Prostate gland (tissue), 2 donors: ENCODE measurements at places on chromosomes 3 and 15. TPM values are rescaled to one million over a fixed set of nuclear protein-coding genes. Genes with fewer than 3 reads are reported as not detected.

- H3K27me3 ChIP-seq, result no peaks in the 10 kb centered on the region
- H3K4me3 ChIP-seq, result no peak overlapping the region
- H3K36me3 ChIP-seq, result no peaks in the 10 kb centered on the region
- no peak for DNase-seq
- H3K27ac ChIP-seq, result no peak overlapping the region
- no peaks in the 10 kb centered on the region for H3K4me1 ChIP-seq
Measured at GRCh38 chr3:112786002-112786590, 60.6 kb downstream of the CD200R1L start.

GRCh38 chr3:133894353-133895207, 1.1 kb downstream of the RAB6B start:
- no peaks in the 10 kb centered on the region for H3K36me3 ChIP-seq
- no peaks in the 10 kb centered on the region for H3K27me3 ChIP-seq
- H3K4me1 ChIP-seq, result peaks cover 5% of the 10 kb centered on the region
- DNase-seq, result no peak
- H3K4me3 ChIP-seq, result peak overlapping the region; percentile 57
- no peak overlapping the region for H3K27ac ChIP-seq

GRCh38 chr15:44173813-44174212, 21.3 kb downstream of the FRMD5 start:
- DNase-seq, result no peak
- H3K27me3 ChIP-seq, result no peaks in the 10 kb centered on the region
- no peaks in the 10 kb centered on the region for H3K36me3 ChIP-seq
- no peak overlapping the region for H3K27ac ChIP-seq
- H3K4me3 ChIP-seq, result no peak overlapping the region

- no peaks in the 10 kb centered on the region for H3K36me3 ChIP-seq
- H3K27ac ChIP-seq, result no peak overlapping the region
- no peaks in the 10 kb centered on the region for H3K27me3 ChIP-seq
- DNase-seq, result no peak
Measured at GRCh38 chr15:61422773-61423172, 193.7 kb upstream of the RORA start.

DNA sequence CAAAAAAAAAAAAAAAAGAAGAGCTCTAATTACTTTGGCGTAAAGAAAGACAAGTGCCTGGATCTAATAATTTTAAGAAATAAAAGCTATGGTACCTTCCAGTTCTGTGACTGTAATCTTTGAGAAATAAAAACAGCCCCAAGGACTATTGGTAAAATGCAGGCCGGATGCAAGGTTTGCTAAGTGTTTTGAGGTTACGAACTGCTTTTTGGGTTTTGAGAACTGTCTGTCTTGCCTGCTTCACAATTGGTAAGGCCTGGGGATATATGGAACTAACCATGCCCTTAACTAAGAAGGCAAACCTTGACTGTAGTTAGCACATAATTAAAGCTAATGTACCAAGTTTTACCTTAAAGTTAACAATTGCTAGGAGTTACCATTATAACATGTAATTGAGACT, 388.4 kb upstream of the CBLB start:
- no peaks in the 10 kb centered on the region for H3K4me1 ChIP-seq
- no peak overlapping the region for H3K4me3 ChIP-seq
- H3K27me3 ChIP-seq, result no peaks in the 10 kb centered on the region
- H3K36me3 ChIP-seq, result no peaks in the 10 kb centered on the region

DNA sequence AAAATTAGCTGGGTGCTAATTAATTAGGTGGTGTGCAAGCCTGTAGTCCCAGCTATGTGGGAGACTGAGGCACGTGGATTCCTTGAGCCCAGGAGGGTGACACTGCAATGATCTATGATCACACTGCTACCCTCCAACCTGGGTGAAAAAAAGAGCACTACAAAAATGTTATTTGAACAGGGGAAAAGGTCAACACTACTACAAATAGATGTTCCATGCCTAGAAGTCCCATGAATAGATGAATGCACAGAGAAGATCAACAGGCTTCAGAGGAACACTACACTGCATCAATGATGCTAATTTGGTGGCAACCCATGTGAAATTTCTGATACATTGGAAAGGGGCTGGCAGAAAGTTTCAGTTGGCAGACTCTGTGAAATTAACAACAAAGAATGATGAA, 105.4 kb upstream of the FHIT start:
- H3K4me1 ChIP-seq, result no peaks in the 10 kb centered on the region
- no peak overlapping the region for H3K4me3 ChIP-seq
- H3K36me3 ChIP-seq, result no peaks in the 10 kb centered on the region
- no peaks in the 10 kb centered on the region for H3K27me3 ChIP-seq
- DNase-seq, result no peak

GRCh38 chr15:87576486-87577176, 679.9 kb downstream of the NTRK3 start:
- DNase-seq, result no peak
- H3K4me1 ChIP-seq, result no peaks in the 10 kb centered on the region
- H3K27ac ChIP-seq, result no peak overlapping the region
- H3K27me3 ChIP-seq, result no peaks in the 10 kb centered on the region
- no peak overlapping the region for H3K4me3 ChIP-seq
- no peaks in the 10 kb centered on the region for H3K36me3 ChIP-seq

DNA sequence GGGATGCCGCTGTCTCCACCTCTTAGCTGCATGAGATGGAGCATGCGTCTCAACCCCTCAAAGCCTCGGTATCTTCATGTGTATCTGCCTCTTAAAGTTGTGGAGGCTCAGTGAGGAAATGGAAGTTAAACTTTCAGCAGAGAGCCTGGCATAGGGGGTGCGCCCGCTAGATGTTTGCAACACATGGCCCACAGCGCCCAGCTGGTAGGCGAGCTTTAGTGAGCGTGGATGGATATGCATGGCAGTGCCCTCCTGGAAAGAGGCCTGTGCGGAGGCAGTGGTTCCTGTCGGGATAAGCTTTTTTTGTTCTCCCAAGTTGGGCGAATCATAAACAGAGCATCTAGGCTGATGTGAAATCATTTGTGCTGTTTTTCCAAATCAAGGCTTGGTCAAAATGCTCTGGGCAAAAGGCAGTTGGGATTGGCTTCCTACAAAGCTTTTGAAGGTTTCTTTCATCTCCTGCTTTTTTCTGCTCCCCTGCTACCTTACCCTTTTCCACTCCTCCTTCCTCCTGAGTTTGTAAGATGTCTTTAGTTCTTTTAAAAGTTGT, 272.4 kb upstream of the TPM1 start:
- H3K4me1 ChIP-seq, result no peaks in the 10 kb centered on the region
- H3K27ac ChIP-seq, result no peak overlapping the region
- H3K36me3 ChIP-seq, result no peaks in the 10 kb centered on the region
- H3K27me3 ChIP-seq, result no peaks in the 10 kb centered on the region

GRCh38 chr3:162738784-162739183, 1242.2 kb downstream of the OTOL1 start:
- no peaks in the 10 kb centered on the region for H3K27me3 ChIP-seq
- H3K4me1 ChIP-seq, result no peaks in the 10 kb centered on the region
- no peak overlapping the region for H3K27ac ChIP-seq
- H3K36me3 ChIP-seq, result no peaks in the 10 kb centered on the region
- DNase-seq, result no peak

DNA sequence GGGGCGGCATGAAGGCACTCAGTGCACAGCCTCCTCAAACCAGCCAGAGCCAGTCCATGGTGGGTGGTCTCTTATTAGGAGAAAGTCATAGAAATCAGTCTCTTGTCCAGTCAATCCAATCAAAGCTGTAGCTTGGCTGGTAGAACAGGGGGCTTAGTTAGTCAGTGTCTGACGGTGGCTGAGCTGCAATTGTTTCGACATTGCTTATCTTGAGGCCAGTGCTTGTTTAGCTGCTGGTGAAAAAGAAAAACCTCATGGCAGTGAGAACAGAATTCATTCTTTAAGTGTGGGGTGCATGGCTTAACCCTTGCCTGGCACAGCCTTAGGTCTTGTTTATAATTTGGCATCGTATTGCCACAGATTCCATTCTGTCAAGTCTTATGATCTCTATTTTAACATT, 53.9 kb downstream of the FGD5 start:
- DNase-seq, result no peak
- no peak overlapping the region for H3K27ac ChIP-seq
- no peaks in the 10 kb centered on the region for H3K4me1 ChIP-seq
- H3K36me3 ChIP-seq, result no peaks in the 10 kb centered on the region
- no peaks in the 10 kb centered on the region for H3K27me3 ChIP-seq

GRCh38 chr3:132348531-132348930, 31.3 kb downstream of the ACP3 start:
- no peak overlapping the region for H3K4me3 ChIP-seq
- H3K27ac ChIP-seq, result peak overlapping the region; percentile 39
- H3K36me3 ChIP-seq, result peaks cover 12% of the 10 kb centered on the region
- no peak for DNase-seq
- H3K27me3 ChIP-seq, result no peaks in the 10 kb centered on the region

- H3K36me3 ChIP-seq, result no peaks in the 10 kb centered on the region
- peak; percentile 91 for DNase-seq
- no peak overlapping the region for H3K4me3 ChIP-seq
- H3K4me1 ChIP-seq, result peaks cover 10% of the 10 kb centered on the region
- no peaks in the 10 kb centered on the region for H3K27me3 ChIP-seq
Measured at GRCh38 chr15:91942720-91943394, 89.3 kb downstream of the SLCO3A1 start.

GRCh38 chr15:38438031-38438986, 15.6 kb upstream of the FAM98B start:
- no peaks in the 10 kb centered on the region for H3K4me1 ChIP-seq
- DNase-seq, result no peak
- no peak overlapping the region for H3K27ac ChIP-seq
- H3K27me3 ChIP-seq, result no peaks in the 10 kb centered on the region

GRCh38 chr15:41950127-41950483, 22.3 kb downstream of the EHD4 start:
- no peaks in the 10 kb centered on the region for H3K27me3 ChIP-seq
- DNase-seq, result no peak
- peaks cover 8% of the 10 kb centered on the region for H3K36me3 ChIP-seq

- H3K36me3 ChIP-seq, result no peaks in the 10 kb centered on the region
- DNase-seq, result peak; percentile 31
- H3K4me1 ChIP-seq, result no peaks in the 10 kb centered on the region
- H3K27me3 ChIP-seq, result no peaks in the 10 kb centered on the region
- no peak overlapping the region for H3K27ac ChIP-seq
Measured at GRCh38 chr3:12750223-12750622, 8.8 kb downstream of the TMEM40 start.

DNA sequence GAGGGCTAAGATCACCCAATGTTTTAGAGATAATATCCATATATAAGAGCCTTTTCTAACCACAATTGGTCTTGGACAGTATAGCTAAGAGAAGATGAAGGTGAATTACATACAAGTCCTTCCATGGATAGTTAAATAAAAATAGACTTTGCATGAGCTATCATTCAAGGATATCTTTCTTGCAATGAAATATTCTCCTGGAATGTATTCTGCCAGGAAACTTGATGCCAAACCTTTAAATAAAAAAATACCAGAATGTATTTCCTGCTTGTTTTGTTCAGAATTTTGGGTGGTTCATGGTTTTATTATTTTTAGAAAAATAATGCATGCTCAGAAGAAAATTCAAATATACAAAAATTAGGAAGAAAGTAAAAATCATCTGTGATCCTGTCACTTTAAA, 88.8 kb upstream of the PPIB start:
- no peaks in the 10 kb centered on the region for H3K4me1 ChIP-seq
- no peak for DNase-seq
- H3K27me3 ChIP-seq, result no peaks in the 10 kb centered on the region
- no peaks in the 10 kb centered on the region for H3K36me3 ChIP-seq

DNA sequence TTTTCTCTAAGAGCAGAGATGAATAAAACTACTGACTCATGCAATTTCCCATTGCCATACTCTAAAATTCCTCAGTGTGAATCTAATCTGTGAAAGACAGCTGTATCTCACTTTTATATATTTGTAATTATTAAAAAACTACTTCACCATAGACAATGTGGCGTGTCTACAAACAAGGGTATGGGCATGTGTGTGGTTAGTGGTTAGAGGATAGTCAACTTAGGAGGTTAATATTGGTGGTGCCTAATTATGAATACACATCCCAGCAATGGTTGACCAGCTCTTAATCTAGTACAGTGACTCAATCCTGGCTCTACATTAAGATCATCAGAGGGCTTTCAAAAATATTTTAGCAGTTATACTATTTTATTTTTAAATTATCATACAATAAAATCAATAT, 94.5 kb downstream of the GOLIM4 start:
- no peaks in the 10 kb centered on the region for H3K27me3 ChIP-seq
- H3K4me1 ChIP-seq, result no peaks in the 10 kb centered on the region
- no peak for DNase-seq
- H3K4me3 ChIP-seq, result no peak overlapping the region
- no peaks in the 10 kb centered on the region for H3K36me3 ChIP-seq

- no peak overlapping the region for H3K4me3 ChIP-seq
- no peaks in the 10 kb centered on the region for H3K4me1 ChIP-seq
- H3K27me3 ChIP-seq, result no peaks in the 10 kb centered on the region
- H3K36me3 ChIP-seq, result no peaks in the 10 kb centered on the region
Measured at GRCh38 chr3:187641320-187642016, 28.7 kb downstream of the SST start.

The MELTF gene
- total RNA-seq, result 9.0 TPM

The GNAT1 gene
- total RNA-seq, result not detected

The C15orf62 gene
- 0.51 TPM for total RNA-seq
